Activated CD4-positive, alpha-beta T cell treated with anti-CD3 and anti-CD28 coated beads for 36 hours (primary cell): ENCODE measurements at places on chromosomes 7 and 10. TPM values are rescaled to one million over a fixed set of nuclear protein-coding genes. Genes with fewer than 3 reads are reported as not detected.

DNA sequence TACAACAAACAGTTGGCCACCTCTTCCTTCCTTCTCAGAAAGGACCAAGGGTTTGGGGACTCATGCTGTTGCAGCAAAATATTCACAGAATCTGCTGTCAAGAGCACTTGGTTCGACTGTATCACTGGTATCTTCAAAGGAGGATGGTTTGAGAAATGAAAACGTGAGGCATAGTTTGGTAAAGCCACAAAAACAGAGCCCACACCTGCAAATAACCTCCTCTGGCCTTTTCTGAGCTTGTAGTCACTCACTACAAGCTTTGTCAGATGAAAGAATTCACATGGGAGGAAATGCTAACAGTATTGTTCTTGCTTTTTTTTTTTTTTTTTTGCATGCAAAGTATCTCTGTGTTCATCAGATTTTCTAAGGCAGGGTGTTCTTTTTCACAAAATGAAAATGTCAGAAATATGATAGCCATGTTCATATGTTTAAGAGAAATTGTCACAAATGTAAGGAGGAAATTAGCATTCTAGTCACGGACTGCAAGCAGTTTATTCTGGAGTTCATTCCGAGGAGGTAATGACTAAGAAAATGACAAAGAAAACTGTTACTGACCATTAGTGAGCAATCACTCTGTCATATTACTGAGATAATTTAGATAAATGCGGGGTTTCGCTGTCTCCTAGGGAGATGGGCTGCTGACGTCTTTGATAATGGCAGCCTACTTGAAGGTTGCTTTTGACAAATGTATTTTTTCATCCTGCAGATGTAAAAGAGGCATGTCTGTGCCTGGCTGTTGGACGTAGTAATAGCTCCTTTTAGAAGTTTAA is 117.8 kb upstream of the MYO3A start:
- no peak overlapping the region for H3K4me3 ChIP-seq
- peaks cover 6% of the 10 kb centered on the region for H3K4me1 ChIP-seq
- no peaks in the 10 kb centered on the region for H3K36me3 ChIP-seq
- H3K27ac ChIP-seq = no peak overlapping the region
- H3K27me3 ChIP-seq = peaks cover 5% of the 10 kb centered on the region

DNA sequence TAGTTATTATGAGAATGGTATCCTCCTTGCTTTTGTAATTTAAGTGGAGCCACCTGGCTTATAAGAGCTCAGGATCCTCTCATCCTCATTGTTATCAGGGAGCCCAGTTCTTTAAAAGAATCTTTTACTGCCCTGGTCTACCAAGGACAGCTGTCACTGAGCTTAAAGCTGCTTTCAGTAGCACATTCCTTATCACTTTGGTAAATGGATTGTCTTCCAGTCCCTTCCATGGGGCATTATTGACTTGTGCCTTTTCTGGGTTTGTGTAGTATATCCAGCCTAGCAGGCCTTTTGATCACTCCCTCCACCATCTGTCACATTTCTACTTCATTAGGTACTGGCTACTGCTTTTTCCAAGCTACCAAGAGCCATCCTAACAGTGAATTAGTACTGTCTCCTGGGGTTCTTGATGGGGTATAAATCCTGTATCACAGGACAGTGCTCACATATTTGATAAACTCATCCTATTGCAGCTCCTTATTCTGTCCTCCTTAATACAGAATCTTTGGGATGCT is 208.9 kb downstream of the TMEM26 start:
- H3K27me3 ChIP-seq = peaks cover 3% of the 10 kb centered on the region
- no peak overlapping the region for H3K27ac ChIP-seq
- no peak overlapping the region for H3K4me3 ChIP-seq

DNA sequence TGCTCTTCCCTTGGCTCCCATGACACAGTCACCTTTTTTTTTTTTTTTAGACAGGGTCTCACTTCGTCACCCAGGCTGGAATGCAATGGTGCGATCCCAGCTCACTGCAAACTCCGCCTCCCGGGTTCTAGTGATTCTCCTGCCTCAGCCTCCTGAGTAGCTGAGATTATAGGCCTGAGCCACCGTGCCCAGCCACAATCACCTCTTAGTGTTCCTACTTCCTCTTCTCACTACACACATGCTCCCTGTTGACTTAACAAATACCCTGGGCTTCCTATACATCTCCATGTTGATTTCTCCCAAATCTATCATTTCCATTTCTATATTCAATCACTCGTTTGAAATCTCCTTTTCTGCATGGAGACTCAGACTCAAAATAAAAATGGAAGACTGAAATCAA is 91.7 kb downstream of the CUBN start:
- no peaks in the 10 kb centered on the region for H3K36me3 ChIP-seq

DNA sequence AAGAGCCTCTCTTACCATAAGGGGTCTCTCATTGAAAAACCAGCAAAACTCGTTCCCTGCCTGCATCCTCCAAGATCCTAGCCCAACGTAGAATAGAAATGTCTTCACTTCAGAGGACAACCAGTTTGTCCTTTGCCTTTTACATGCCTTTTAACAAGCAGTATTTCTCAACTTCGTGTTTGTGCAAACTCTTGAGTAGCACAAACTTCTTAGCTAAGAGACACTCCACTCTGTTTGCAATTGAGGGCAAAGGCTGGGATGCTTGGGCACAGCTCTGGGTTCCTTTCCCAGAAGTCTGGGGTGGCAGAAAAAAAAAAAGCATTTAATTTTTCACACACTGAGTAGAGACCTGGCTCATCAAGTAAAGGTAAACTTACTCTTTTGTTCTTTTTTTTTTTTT is 19.5 kb upstream of the KCTD7 start:
- H3K4me3 ChIP-seq = no peak overlapping the region
- H3K27me3 ChIP-seq = no peaks in the 10 kb centered on the region
- H3K4me1 ChIP-seq = no peaks in the 10 kb centered on the region

DNA sequence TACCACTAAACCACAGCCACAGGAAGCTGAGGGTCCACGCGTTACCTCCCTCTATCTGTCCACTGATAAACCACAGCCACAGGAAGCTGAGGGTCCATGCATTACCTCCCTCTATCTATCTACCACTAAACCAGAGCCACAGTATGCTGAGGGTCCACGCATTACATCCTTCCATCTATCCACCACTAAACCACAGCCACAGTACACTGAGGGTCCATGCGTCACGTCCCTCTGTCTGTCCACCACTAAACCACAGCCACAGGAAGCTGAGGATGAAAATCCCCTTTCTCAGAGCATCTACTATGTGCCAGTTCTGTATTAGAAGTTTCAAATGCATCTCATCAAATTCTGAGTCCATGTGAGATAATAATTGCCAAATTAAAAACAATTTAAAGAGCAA is 589.3 kb downstream of the DNAJB6 start:
- no peaks in the 10 kb centered on the region for H3K36me3 ChIP-seq
- no peak overlapping the region for H3K27ac ChIP-seq
- no peak overlapping the region for H3K4me3 ChIP-seq
- peak; percentile 18 for DNase-seq
- peaks cover 2% of the 10 kb centered on the region for H3K27me3 ChIP-seq
- peaks cover 11% of the 10 kb centered on the region for H3K4me1 ChIP-seq

GRCh38 chr7:71770269-71770907 is 638.4 kb downstream of the GALNT17 start:
- H3K4me1 ChIP-seq = no peaks in the 10 kb centered on the region
- no peaks in the 10 kb centered on the region for H3K36me3 ChIP-seq
- no peak overlapping the region for H3K27ac ChIP-seq

DNA sequence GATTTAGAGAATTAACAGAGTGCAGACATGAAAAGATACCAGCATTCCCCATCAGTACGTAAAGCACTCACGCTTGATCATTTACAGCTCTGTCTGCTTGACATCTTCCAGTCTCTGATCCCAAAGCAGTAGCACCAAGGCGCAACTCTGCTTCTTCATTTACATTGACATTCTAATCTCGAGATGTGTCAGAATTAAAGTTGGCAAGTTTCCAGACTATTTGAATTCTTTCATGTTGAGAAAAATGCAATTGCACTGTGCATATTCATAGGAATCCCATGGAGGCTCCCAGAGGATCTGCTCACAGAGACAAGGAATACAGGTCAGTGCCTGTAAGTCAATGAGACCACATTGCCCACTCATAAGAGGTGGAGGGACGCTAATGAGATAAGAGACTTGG is 183.9 kb downstream of the LRRN3 start:
- H3K36me3 ChIP-seq = peaks cover 2% of the 10 kb centered on the region

GRCh38 chr10:12189426-12189825 is 6.3 kb downstream of the NUDT5 start:
- H3K4me3 ChIP-seq = no peak overlapping the region
- H3K27ac ChIP-seq = no peak overlapping the region
- H3K36me3 ChIP-seq = peaks cover 51% of the 10 kb centered on the region
- peaks cover 57% of the 10 kb centered on the region for H3K4me1 ChIP-seq
- DNase-seq = no peak

The RNF32 gene
- total RNA-seq = 0.71 TPM
